A172 (cell line): ENCODE measurements at places on chromosomes 1 and 21.

GRCh38 chr1:113391649-113392271, 1.4 kb downstream of the MAGI3 start:
- DNase-seq = peak; percentile 4

GRCh38 chr1:165381745-165382505, 25.4 kb upstream of the LMX1A start:
- peak; percentile 44 for DNase-seq

DNA sequence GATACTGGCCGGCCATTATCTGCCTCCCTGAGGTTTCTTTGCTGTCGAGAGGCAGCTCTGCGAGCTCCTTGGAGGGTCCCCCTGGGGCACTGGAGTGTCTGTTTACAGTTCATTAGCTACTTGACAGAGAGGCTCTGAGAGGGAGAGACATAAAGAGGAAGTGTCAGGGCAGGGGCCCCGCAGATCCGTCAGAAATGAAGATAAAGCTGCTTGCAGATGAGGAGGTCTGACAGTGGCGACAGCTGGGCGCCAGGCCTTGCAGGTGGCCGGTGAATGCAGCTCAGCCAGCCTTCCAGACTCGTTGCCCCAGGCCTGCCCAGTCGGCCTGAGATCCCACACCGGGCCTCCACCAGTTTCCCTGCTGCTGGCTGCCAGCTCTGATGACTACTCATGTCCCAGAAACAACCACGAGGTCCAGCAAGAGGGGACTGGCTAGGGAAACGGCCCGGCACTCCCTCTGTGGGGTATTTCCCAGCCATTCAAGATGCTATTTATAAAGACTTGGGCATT, 84.7 kb downstream of the DISP3 start:
- DNase-seq = peak; percentile 48

- DNase-seq = no peak
These were observed 398.4 kb downstream of the ZP4 start for GRCh38 chr1:237492359-237492758.

- DNase-seq = no peak
These were observed 16.4 kb upstream of the CPT2 start for GRCh38 chr1:53180226-53180625.
